ENCODE measurements at places on chromosomes 1 and 21.

DNA sequence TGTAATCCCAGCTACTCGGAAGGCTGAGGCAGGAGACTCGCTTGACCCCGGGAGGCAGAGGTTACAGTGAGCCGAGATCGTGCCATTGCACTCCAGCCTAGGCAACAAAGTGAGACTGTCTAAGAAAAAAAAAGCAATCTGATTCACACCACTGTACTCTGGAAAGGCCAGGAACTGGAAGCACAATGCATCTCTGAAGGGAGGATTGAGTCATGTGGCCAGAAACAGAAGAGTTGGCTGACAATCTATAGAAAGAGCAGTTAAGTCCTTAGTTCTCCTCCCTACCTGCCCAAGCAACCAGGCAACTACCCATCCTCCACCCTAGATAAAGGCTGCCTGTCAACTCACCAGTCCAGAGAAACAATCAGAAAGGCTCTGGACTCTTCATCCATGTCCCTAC is 45.9 kb downstream of the PIK3R3 start:
- DNase-seq, result no peak

GRCh38 chr1:84010136-84010535 is 11.2 kb upstream of the TTLL7 start:
- DNase-seq, result no peak

- no peak for DNase-seq
Measured at GRCh38 chr1:210233495-210234328, 1.1 kb downstream of the SERTAD4 start.

- peak; percentile 75 for DNase-seq
Measured at GRCh38 chr1:178607718-178608408, 95.0 kb downstream of the TEX35 start.

DNA sequence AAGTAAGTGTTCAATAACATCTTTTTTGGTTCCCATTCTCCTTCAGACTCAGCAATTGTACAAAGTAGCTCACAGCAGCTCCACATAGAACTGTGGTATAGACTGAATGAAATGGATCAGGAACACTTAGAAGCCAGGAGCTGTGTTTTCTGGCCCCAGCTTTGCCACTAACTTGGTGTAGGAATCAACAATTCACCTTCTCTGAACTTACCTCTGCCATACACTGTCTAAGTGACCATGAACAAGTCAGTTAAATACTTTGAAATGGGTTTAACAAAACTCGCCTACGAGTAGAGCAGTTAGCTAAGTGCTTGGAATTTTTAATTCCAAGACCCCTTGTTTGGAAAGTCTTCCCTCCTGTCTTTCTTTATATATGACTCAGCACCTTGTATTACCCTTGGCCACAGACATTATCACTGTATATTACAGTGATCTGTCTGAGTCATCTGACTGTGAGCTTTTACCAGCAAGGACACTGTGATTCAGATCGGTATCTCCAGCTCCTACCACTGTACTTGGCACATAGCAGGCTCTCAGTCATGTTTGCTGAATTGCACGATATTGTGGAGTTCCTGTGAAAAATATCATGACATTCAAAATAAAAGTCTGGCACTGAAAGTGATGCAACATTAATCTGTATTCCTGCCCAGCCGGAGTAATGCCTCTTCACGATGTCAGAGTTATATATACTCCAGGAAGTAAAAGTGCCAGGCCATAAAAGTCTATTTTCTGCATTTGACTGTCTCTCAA is 101.7 kb upstream of the BEND5 start:
- DNase-seq, result no peak

DNA sequence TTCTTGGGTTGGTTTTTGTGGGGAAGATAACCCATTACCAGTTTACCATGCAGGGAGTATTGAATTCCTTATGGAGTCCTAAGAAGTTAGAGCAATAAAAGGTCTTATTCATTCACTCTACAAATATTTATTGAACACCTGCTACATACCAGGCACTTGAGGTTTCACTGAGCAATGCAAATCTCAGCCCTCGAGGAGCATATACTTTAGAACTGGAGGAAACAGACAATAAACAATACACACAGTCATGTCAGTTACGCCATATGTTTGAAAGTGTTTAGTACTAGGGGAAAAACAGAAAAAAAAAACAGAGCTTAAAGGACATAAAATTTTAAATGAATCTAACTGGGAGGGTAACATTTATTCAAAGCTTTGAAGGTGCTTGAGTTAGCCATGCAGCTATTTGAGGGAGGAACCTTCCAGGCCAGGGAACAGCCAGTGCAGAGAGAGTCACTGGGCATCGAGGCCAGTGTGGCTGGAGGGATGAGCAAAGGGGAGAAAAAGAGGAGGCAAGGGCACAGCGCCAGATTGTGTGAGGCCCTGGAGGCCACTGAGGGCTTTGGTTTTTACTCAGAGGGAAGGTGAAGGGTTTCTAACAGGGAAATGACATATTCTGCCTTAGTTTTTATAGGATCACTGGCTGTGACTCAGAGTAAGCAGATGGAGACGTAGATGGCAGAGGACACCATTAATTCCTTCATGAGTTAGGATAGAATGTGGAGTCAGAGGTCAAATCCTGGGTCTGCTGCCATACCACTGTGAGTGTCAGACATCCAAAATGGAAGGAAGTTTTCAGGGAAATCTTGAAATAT is 32.7 kb downstream of the C1orf21 start:
- DNase-seq, result no peak

DNA sequence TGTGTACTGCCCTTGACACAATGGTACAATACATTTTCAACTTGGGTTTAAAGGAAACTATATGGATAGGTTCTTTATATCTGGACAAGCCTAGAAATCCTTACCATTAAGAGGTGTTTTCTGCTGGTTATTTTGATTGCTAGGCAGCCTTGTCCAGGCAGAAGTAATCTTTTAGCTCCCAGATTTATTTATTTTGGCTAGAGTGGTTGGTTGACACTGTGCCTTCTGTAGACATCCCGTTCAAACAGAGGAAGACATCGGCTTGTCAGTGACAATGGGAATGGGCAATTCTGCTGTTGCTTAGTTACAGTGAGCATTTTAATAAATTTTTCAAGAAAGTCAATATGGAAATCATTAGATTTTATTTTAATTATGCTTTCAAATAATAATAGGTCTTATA is 138.8 kb downstream of the VPS13D start:
- DNase-seq, result no peak

DNA sequence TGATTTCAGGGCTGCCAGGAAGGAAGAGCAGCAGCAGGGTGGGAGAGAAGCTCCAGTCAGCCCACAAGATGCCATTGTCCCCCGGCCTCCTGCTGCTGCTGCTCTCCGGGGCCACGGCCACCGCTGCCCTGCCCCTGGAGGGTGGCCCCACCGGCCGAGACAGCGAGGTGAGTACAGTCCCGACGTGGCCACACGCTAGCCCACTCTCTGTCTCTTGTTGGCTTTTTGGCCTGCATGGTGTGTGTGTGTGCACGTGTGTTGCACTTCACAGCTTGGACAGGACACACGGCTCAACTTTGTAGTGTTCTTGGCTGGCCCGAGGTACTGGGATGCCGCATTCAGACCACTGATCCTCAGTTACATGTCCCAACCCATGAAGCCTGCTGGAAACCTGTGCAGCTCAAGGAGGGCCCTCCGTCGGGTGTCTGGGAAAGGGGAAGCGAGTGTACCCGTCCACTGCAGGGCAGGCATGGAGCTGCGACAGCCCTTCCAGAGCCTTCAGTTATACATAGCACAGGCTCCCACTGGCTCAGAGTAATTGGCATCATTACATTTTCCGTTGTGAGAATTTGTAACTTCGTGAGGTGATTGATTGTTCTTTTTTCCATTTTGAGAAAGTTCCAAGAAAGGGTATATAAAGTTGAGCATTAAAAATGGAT is 454 bp downstream of the CORT start:
- DNase-seq, result no peak

GRCh38 chr1:26476958-26477357 is 4.7 kb downstream of the HMGN2 start:
- no peak for DNase-seq

- no peak for DNase-seq
Measured at GRCh38 chr1:10935246-10935645, 77.2 kb upstream of the TARDBP start.

- no peak for DNase-seq
Measured at GRCh38 chr1:59062743-59063142, 234.2 kb upstream of the FGGY start.

DNA sequence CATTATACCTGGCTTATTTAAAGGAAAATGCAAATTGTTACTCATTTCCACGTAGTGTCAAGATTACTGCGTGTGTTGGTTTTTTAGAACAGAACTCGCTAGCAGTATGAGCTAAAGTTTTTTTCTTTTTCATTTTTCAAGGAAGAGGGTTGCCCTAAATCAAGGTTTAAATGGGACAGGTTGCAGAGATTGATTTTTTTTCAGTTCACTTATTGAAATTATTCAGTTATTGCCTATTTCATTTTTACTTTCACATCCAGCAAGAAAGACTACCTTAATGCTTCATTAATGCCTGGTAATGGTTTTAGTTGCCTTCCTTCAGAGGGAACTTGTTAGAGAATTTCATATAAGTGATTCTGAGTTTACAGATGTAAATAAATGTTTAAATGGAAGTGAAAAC is 5.6 kb downstream of the FAM20B start:
- DNase-seq, result no peak

- DNase-seq, result no peak
Measured at GRCh38 chr1:225485226-225485625, 57.4 kb upstream of the LBR start.

Data from natural killer cell treated with Interleukin-12 subunit alpha and Interleukin-12 subunit beta and Interleukin-15 and Interleukin-18, amount 100 ng/mL, for 72 hours (primary cell).